Activated CD4-positive, alpha-beta T cell treated with anti-CD3 and anti-CD28 coated beads, Interleukin-2, Interleukin-4, amounts not matched to agents 100 ng/mL and 50 ng/mL, durations not matched to agents 16 hours and 8 hours (primary cell): ENCODE measurements at places on chromosomes 5 and 9.

DNA sequence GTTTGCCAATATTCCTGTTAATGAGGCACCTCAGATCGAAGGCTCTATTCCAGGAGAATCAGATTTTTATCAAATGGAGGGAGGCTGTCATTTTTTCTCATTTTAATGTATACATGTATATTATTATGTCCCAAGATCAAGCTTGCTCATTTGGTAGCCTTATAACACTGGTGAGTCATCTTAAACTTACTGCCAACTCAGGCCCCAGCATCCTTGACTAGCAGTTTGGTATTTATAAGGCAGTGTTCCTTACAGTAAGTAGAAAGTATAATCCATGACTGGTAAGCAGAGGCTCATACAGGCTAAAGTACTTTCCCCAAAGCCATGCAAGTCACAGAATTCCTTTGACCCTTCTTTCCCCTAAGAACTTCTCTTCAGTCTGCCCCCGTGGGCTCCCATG is 90.7 kb upstream of the NR3C1 start:
- no peak for DNase-seq

DNA sequence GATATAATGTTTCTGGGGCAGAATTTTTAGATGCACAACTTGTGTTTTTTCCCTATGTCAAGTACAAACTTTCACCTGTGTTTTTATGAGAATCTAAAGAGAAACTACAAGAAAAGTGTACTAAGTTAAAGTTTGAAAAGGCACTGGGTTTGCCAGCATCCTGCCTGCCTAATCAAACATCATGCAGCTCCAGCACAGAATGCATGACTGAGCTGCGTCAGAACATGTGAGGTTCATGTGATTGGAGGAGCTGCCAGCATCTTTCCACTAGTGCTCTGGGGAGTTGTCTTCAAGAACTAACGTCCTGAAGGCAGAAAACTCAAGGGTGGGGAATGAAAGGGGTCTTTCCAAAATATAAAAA is 46.1 kb upstream of the RIC1 start:
- peak; percentile 36 for DNase-seq

DNA sequence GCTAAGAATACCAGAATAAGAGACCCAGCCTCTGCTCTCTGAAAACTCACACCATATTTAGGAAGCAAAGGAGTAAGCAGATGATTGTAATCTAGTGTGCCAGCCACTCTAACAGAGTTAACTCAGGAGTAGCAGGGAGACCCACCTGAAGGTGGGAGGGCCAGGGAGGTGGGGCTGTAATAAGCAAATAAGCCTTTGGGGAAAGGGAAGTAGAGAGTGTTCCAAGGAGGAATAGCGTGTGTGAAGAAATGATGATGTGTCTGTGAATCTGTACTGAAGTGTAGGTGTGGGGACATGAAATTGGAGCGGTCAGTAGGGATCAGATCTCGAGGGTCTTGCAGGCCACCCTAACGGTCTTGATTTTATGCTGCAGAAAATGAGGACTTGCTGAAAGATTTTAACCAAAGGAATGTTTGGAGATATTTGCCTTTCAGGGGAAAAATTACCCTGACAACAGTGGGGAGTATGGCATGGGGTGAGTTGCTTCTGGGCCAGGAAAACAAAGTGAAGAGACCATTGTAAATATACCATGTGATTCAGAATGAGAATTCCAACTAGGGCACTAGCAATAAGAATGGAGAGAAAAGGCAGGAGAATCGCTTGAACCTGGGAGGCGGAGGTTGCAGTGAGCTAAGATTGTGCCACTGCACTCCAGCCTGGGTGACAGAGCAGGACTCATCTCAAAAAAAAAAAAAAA is 44.1 kb upstream of the FSD1L start:
- no peak for DNase-seq

GRCh38 chr5:109849478-109850088 is 159.9 kb downstream of the MAN2A1 start:
- DNase-seq = no peak

GRCh38 chr5:133714161-133714915 is 102.0 kb upstream of the FSTL4 start:
- no peak for DNase-seq

DNA sequence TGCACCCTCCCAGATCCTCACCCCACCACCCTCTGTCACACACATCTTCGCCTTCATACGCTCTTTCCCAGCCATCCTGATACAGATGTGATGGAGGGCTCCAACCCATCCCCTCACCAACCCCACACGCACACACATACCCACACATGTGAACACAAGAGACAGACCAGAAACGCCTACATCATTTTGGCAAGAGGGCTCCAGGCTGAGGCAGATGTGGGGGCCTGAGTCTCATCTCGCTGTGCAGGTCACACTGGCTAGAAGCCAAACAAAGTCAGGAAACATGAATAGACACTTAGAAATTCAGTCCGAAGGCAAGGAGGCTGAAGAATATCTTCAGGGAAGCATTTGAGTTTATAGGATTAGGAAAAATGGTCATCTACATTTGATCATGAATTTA is 6.2 kb downstream of the PRDM12 start:
- DNase-seq = no peak

DNA sequence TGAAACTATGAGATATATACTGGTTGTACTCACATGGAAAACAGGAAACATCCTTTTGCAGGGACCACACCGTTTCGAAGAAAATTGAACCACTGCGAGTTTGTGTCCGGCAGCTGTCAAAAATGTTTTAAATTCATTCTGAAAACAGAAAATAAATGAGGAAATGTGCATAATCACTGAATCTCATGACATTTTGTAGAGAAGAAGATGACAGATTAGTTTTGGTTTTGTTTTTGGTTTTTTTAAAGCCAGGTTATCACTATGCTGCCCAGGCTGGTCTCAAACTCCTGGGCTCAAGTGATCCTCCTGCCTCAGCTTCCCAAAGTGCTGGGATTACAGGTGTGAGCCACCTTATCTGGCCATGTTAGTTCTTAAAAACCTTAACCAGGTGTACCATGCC is 3.5 kb downstream of the TXNDC8 start:
- no peak for DNase-seq

DNA sequence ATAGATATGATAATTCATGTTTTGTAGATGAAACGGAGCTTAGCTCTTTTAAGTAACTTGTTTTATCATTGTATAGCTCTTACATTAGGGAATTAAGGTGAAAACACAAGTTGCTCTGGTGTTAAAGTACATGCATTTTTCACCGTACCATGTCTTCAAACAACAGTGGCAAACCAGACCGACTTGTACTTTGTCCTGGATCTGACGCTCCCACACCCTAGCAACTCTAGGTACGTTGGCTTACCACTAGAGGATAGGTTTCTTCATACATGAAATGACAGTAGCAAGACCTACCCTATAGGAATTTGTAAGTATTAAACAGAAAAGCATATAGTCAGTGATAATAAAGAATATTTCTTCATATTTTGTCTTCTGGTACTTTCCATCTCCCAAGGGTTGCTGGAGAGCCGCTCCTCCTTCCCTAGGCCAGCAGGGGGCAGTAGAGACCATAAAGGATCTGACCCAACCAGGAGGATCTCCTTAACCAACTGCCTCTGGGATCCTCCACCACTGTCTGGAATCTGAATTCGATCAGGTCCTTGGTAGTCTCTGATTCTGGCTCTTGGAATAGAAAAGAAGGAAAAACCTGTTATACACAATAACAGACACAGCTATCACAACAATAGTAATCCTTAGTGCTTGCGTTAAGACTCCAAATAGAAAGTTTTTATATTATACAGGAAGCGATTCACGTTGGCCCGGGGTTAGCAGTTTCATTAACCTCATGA is 136.7 kb downstream of the CAVIN4 start:
- DNase-seq = peak; percentile 50

DNA sequence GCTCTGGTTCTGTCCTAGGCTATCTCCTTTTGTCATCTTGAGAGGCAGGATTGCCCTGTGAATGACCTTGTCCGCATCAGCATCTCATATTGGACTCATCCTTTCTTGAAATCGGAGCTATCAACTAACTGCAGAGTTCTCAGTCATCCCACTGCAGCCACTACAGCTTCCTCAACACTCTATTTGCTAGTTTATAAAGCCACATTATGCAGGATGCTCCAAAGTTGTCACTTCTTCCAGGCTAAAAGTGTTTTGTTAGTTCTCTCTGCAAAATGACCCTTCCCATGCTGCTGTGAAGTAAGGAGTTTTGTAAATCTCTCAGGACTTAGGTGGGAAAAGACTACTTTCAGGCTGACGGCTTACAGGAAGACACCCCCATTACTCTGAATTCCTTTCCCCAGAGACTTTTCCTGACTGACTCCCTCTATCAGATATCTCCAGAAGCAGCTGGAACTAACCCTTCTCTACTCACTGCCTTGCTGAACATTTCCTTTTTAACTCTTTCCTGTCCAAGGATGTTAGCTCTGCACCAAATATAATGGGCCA is 257.6 kb downstream of the NFIB start:
- no peak for DNase-seq

- no peak for DNase-seq
Observed at GRCh38 chr9:27939186-27939585, 365.9 kb upstream of the C9orf72 start.

DNA sequence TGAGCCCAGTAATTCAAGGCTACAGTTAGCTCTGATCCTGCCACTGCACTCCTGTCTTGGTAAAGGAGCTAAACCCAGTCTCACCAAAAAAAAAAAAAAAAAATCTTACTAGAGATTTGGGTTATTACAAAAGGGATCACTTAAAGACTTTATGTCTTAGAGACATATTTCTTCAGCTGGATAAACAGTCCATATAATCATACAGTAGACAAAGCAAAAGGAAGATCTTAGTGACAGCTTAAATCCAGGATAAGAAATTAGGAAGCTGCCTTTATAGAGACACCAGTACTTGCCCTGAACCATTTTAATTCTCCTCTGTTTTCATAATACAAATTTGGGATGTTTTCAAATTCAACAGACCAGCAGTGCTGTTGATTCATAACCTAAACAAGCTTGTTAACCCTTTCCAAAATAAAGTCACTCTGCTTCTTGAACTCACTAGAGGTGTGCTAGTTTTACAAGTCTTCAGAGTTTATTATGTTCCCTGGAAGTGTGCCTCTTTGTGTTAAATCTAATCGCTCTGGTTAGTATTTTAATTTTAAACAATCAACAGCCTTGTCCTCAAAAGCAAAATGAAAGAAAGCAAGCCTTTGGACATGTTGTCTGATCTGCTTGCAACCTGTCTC is 255.5 kb downstream of the ARRDC3 start:
- DNase-seq = no peak

- DNase-seq = no peak
Observed at GRCh38 chr9:79667817-79668436, 96.2 kb downstream of the TLE4 start.

DNA sequence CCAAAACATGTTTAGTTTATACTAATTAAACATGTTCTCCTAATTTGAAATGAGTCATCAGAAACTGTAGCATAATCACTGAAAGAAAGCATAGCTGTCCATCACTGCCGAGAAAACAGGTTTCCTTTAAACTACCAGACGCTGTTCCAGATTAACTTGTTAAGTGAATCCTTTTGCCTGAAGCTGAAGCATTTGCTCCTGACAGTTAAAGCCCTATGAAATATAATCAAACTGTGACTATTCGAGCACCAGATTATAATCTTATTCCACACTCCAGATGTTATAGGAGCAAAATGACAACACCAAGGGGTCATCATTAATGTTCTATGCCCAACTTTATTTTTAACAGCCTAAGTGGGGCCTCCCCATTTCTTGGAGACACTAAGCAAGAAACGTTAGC is 86.0 kb upstream of the CTSL start:
- DNase-seq = no peak

- no peak for DNase-seq
Observed at GRCh38 chr9:97186493-97186892, 121.0 kb upstream of the CCDC180 start.

DNA sequence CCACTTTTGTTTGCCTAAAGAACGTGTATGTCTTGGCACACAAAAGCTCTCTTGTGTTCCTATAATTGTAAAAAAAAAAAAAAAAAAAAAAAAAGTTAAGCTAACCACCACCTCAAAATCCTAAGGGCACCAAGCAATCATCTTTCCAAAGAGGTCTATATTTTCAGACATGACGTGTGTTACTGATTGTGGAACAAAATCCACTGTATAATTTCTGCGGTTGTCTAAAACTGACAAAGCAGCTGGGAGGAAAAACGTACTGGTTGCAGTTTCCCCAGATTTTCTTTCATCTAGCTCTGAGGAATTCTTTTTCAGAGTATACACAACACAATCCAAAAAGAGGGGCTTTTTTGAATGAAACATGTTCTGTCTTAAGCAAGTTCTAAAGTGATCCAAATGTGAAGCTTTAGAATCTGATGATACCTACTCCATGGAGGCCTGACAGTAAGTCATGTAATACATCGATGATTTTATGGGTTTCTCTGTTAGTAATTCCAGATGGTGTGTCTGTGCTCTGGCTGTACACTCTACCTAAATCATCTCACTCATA is 375.6 kb upstream of the NUDT12 start:
- no peak for DNase-seq

DNA sequence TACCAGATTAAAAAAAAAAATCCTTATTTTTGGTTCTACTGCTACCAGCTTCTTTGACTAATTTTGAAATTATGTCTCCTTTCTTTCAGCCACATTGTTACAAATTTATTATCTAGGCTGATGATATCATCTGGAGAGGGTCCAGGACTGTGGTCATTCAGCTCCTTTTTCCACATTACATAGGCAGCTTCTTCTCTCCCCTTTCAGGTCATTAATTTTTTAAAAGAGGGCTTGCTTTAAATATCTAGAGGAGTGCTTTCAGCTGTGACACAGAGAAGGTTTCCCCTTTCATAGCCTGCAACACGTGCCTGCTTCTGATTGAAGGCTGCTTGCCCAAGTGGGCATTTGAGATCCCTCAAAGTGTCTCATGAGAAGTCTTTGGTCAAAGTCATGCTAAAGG is 155.7 kb upstream of the PAPPA start:
- DNase-seq = no peak

GRCh38 chr9:94976077-94976476 is 249.6 kb downstream of the AOPEP start:
- DNase-seq = no peak

DNA sequence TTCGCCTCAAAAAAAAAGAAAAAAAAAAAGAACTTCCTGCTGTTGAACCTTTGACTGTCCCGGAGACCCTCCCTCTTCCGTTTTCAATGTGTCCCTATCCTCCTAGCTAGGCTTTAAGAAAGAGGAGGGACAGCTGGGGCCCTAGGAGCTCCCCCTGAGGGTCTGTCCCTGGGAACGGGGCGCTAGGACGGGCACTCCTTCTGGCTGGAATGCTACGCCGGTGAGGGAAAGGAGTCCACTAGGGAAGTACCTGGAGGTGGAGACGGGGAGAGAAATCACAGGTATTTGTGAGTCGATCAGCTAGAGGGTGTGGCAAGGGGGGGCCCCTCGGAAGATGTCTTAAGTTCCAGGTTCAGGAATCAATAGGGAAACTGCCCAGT is 4.6 kb downstream of the SIT1 start:
- no peak for DNase-seq

DNA sequence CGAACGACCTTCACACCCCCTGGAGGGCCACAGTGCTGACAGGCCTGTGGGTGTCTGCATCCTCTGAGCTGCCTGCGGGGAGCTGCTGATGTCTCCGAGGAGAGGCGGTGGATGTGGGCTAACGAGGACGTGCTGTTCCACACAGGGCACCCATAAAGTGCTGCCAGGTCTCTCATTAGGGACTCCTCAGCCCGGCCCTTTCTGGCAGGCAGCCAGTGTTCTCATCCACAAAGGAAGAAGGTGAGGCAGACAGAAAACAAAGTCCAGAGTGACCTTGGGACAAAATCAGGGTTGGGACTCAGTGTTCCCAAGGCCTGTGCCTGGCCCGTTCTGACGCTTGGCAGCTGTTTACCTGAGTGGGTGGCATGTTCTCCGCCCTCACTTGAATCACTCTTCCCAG is 29.3 kb downstream of the CARTPT start:
- no peak for DNase-seq

- peak; percentile 35 for DNase-seq
Observed at GRCh38 chr5:143923634-143924266, 111.8 kb downstream of the HMHB1 start.

GRCh38 chr9:123928533-123929176 is 1.3 kb downstream of the DENND1A start:
- no peak for DNase-seq
